ENCODE measurements at places on chromosomes 2 and 18.

GRCh38 chr2:183010112-183010511 is 28.1 kb downstream of the NCKAP1 start:
- DNase-seq, result no peak

GRCh38 chr2:31107591-31108300 is 30.5 kb downstream of the GALNT14 start:
- no peak for DNase-seq

DNA sequence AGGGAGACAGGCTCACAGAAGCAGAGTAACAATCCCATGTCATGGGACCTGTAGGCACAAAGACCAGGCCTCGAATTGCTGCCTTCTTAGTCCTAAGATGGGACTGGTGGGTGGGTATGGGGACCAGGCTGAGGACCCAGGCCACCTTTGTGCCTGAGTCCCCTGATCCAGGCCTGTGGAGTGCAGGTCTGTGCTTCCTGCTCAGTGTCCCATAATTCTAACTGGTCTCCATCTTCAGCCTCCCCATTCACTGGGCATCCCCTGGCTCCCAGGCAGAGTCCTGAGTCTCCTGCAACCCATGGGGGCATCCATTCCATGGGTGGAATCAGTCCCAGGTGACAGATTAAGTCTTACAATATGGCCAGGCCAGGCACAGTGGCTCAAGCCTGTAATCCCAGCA is 83.9 kb downstream of the SMAD7 start:
- no peak for DNase-seq

- DNase-seq, result no peak
These were observed 5.6 kb upstream of the SGPP2 start for GRCh38 chr2:222418739-222419138.

DNA sequence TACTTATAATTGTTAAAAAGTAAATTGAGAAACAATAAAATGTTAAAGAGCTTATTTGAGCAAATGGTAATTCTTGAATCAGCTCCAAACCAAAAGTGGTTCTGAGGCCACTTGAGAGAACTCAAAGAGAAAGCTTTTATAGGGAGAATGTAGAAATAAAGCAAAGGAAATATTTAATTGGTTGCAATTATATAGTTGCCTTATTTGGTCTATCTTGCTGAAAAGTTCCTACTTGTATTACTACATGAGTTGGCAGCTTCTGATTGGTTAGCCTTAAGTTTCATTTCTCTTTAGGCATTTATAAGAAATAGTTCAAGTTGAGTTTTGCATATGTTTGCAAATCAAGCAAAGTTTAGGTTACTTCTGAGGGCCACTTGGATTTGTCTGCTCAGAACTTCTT is 38.1 kb downstream of the SCN2A start:
- no peak for DNase-seq

DNA sequence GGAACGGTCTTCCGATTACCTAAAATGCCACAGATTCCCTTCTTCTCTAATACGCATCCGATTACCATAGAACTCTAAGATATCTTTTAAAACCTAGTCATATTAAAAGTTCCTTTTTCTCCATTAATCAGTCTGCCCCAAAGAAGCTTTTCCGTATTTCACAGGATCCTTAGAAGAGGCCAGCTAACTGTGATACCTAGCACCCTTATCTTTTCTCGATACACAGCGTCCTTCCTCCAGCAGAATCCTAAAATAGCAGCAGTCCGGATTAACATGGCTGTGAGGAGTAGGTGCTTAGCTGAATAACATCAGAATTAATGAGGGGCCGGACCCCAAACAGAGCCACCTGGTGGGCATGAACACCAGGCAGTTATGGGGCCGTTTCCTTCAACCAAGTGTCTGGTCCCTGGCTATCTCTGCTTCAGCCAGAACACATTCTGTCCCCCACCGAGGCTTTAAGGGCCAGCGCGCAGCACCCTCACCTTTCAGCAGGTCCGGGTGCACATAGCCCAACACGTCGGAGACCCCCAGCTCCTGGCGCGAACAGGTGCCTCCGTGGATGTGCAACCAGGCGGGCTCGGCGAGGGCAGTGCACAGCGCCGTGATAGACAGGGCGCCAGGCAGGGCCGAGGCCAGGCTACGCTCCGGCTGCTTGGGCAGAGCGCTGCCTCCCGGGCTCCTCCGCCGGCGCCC is 995 bp downstream of the TMEM127 start:
- no peak for DNase-seq

DNA sequence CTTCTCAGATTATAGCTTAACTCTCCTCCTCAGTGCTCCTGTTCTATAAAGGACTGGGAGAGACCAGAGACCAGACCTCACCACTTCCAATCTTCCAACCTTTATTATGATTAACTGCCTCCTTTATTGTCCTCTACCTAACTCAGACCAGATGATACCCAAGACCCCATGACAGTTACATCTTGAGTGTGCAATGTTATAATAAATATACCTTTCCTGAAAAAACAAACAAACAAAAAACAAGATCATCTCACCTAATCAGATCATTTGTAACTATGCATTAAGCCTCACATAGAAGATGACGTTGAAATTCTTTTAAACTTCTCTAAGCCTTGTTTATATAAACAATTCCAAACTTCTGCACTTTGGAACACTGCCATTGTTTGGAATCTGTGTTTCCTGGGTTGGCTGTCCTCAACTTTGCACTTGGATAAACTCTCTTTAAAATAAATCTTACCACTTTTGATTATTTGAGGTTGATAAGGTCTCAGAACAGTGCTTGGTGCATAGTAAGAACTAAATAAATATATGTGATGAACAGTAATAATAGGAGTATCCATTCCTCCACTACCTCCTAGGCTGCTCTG is 342.7 kb downstream of the TDRD15 start:
- no peak for DNase-seq

GRCh38 chr2:224909885-224910573 is 132.2 kb downstream of the DOCK10 start:
- no peak for DNase-seq
